ENCODE measurements at places on chromosomes 3 and 15.

DNA sequence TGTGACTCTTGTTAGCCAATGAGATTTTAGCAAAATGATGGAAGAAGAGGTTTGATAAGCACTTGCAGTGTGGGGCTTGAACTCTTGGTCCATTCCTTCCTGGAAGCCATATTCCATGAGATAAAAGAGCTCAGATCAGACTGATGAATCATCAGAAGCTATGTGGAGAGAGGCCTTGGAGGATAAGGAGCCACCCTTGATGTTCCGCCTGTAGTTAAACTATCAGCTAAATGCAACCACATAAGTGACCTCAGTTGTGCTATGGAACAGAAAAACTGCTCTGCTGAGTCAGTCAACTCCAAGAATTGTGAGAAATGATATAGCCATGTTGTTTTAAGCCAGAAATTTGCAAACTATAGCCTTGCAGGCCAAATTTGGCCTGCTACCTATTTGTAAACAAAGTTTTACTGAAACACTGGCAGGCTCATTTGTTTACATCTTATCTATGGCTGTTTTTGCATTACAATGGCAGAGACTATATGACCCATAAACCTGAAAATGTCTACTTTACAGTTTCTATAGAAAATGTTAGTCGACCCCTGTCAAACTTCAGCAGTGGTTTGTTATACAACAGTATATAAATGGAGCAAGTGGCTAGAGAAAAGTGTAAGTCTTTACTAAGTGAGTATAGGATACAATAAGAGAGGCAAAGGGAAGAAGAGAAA is 27.6 kb upstream of the GAP43 start:
- no peak for DNase-seq

DNA sequence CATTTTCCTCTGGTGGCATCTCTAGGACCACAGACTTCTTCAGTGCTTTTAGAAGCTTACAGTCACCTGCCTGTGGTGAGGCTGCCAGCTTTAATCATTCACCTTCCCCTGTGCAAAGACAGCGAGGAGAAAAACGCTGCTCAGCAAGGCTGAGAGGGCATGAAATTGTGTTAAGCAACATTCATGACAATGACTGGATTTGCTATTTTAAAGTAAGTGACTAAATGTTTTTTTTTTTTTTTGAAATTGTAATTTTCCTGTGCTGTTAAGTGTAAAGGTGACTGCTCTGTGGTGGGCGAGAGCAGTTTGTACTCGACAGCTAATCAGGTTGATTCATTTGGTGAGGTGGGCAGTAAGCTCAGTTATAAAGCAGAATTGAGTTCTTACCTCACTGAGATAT is 240.4 kb downstream of the NSUN3 start:
- no peak for DNase-seq

- DNase-seq, result no peak
Observed at GRCh38 chr15:58381697-58382096, 50.1 kb upstream of the LIPC start.

DNA sequence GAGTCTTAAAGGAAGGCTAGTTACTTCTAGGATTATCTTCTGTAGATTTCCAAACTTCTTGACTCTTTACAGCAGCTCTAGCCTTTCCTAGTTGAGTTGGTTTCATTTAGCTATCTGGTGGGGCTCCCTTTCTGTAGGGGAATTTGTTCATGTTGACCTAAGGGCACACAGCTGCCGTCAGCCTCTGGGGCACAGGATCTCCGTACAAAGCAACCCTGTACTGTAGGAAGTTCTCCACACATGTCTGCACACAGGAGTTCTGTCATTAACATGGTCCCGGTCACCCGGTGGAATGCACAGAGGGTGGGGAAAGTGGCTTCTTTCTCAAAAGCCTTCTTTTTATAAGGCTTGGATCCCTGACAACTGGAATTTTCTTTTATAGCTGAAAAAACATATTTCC is 88.7 kb upstream of the TNIK start:
- no peak for DNase-seq

- no peak for DNase-seq
Observed at GRCh38 chr15:34804113-34804512, 8.8 kb upstream of the ACTC1 start.

DNA sequence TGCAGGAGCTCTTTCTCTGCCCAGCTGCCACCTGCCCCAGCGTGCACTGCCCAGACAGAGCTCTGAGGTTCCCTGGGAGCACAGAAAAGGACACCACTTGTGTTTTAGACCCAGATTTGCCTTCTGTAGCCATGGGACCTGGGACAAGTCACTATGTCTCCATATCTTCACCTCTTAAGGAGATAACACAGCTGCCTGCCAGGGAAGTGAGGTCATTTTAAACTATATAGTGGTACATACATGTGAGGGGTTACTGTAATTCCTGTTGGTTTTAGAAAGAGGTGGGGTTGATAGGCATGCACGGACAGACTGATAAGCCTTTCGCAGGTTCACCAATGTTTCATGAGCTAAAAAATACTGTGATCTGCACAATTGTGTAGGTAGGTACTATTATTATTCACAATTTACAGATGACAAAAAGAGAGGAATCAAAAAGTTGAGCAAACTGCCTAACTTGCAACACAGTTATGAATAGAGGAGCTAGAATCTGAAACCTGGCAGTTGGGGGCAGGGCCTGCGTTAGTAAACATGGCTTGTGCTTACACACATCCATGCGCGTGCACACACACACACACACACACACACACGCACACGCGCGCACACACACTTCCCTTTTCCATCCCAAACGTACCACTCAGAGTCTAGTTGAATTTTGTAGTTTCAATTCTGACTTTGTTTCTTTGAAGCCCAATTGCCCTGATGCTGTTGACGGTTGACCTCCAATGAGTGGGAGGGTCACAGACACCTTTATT is 193.6 kb downstream of the FAM43A start:
- no peak for DNase-seq

DNA sequence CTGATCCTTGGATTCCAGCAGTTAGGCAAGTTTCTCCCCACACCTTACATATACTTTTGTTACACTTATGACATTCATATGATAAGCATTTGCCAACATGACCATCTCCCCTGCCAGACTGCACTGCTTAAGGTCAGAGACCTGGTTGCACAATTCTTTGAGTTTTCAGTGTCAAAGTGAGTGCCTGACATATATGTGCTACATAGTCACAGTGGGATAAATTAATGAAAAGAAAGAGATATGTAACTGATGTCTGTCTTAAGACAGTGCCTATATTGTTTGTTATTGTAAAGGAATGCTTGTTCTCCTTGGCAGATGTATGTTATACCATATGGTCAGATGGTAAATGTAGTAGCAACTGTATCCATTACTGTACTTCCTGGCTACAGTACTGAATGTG is 3.5 kb upstream of the DCUN1D1 start:
- DNase-seq, result no peak

DNA sequence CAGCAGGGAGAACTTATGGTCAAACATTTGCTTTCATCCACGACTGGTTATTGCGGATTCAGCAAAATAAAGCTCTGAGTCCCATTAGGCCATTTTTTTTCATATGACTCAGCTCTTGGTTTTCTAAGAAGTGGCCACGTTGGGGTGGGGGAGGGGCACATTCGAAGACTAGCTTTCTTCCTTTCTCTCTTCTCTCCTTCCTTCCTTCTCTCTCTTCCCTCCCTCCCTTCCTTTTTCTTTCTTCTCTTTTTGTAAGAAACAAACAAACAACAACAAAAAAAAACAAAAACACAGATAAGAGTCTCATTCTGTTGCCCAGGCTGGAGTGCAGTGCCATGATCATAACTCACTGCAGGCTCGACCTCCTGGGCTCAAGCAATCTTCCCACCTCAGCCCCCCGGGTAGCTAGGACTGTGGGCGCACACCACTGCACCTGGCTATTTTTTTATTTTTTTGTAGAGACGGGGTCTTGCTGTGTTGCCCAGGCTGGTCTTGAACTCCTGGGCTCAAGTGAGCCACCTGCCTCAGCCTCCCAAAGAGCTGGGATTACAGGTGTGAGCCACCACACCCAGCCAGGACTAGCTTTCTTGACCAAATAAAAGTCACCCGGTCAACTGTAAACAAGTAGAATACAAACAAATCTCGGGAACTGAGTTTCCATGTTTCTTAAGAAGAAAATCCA is 41.6 kb downstream of the ABCC5 start:
- no peak for DNase-seq

DNA sequence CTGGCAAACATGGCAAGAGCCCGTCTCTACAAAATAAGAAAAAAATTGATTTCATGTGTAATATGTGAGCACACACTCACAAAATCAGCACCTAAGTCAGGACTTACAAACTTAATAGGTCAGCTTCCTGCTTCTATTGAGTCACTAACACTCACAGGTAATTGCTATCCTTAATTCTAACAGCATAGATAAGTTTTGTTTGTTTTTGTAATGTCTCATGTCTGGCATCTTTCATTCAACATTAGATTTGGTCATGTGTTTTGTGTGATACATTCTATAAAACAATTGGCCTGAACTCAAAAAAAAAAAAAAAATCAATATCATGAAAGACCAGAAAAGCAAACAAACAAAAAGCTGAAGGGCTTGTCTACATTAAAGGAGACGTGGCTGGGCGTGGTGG is 564.7 kb downstream of the AGBL1 start:
- no peak for DNase-seq

GRCh38 chr15:88828791-88829190 is 25.6 kb downstream of the ACAN start:
- DNase-seq, result no peak

DNA sequence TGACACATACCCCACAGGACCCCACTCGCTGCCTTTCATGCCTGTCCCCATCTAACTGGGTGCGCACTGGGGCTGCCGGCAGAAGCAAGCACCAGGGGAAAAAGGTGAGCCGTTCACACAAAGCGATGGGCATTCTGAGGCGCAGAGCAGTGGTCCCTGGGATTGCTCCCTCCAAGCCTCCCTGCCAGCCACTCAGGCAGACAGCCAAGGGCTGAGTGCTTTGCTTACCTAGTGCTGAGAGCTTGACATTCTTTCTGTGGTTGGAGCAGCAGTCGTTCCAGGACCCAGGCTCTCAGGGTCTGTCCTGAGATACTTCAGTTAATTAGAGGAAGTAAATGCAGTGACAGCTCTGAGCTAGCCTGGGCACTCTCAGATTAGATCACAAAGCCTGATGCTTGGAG is 5.7 kb downstream of the ESYT3 start:
- DNase-seq, result no peak

- DNase-seq, result no peak
Observed at GRCh38 chr3:10999221-11000107, 6.9 kb downstream of the SLC6A1 start.

GRCh38 chr3:30123755-30124154 is 482.6 kb upstream of the TGFBR2 start:
- no peak for DNase-seq

GRCh38 chr3:180048103-180048502 is 11.4 kb upstream of the PEX5L start:
- no peak for DNase-seq

- no peak for DNase-seq
Observed at GRCh38 chr15:87267798-87268197, 988.7 kb downstream of the NTRK3 start.

- DNase-seq, result no peak
Observed at GRCh38 chr3:37453393-37454389, 279.3 kb upstream of the LRRFIP2 start.

DNA sequence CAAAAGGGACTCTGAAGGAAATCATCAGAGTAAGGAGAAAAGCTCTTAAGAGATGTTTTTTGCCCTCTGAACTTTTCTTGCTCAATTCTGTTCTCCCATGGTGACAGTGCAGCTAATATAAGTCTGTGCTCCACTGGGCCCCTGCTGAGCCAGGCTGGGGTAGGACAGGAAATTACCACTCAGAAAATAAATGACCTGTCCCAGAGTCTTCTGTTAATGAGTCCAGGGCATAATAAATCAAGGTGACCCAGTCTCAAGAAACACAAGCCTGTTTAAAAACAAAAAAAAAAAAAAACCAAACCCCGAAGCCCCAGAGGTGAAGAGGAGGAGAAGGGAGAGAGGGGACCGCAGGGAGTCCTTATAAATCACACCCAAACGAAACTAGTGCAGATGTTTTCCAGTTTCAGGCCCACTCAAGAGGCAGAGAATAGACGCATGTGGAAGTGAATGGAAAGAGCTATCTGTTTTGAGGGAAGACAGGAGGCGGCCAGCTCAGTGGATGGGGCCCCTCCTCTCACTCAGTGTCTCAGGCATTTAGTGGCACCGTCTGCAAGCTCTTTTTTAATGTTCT is 59.8 kb upstream of the BOC start:
- no peak for DNase-seq

DNA sequence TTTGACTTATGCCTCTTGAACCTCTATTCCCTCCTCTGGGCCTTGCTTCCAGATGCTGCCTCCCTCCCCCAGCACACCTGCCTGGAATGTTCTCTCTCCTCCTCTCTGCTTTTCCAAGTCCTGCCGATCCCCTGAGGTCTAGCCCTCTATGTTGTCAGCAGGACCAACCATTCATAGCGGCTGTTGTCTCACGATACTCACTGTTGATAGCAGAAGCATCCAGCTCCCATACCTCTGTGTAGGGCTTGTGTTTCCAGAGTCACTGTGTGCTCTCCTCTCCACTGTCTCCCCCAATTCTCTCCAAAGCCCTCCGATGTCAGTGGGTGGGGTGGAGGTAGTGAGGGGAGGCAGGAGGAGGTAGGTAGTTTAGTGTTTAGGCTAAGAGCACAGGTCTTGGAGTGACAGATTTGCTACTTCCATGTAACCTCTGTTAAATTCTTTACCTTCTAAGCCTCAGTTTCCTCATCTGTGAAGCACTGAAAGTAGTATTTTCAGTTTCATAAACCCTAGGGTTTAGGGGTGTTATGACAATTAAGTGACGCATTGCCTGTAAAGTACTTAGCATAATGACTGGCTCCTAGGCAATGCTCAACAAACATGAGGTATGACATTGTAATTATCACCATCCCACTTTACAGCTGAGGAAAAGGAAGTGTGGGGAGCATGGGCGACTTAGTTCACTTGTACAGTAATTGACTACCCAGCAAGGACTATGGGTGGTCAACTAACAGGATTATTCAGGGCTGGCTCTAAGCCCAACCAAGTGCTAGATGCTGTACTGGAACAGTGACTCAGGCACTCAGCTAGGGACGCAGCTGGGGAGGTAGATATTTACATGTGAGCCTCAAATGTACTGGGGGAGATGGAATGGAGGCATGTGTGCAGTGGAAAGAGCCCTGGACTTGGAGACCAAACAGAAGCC is 122.8 kb downstream of the CACNA1D start:
- DNase-seq, result no peak

- peak; percentile 24 for DNase-seq
Observed at GRCh38 chr3:123286308-123287023, 84.7 kb downstream of the SEC22A start.

All from CD4-positive, alpha-beta T cell treated with Interleukin-4 for 4 hours (primary cell).